Activated naive CD8-positive, alpha-beta T cell treated with anti-CD3 and anti-CD28 coated beads for 36 hours (primary cell): ENCODE measurements at places on chromosomes 16 and 17. TPM values are rescaled to one million over a fixed set of nuclear protein-coding genes. Genes with fewer than 3 reads are reported as not detected.

GRCh38 chr17:57256708-57257112, 387 bp downstream of the MSI2 start:
- DNase-seq = no peak
- H3K4me1 ChIP-seq = peaks cover 47% of the 10 kb centered on the region
- H3K27me3 ChIP-seq = no peaks in the 10 kb centered on the region
- peak overlapping the region; percentile 88 for H3K4me3 ChIP-seq
- peaks cover 26% of the 10 kb centered on the region for H3K36me3 ChIP-seq
- H3K27ac ChIP-seq = peak overlapping the region; percentile 90

- no peaks in the 10 kb centered on the region for H3K27me3 ChIP-seq
- DNase-seq = no peak
- no peak overlapping the region for H3K4me3 ChIP-seq
- H3K4me1 ChIP-seq = no peaks in the 10 kb centered on the region
Measured at GRCh38 chr17:69654981-69655855, 240.7 kb downstream of the MAP2K6 start.

CDK3 gene
- 5.5 TPM for total RNA-seq

RAB26 gene
- total RNA-seq = 0.26 TPM

TK2 gene
- total RNA-seq = 6.9 TPM
